Glutamatergic neuron (in vitro differentiated cells): ENCODE measurements at places on chromosomes 1 and 21.

- no peak for DNase-seq
Observed at GRCh38 chr1:21625390-21626190, 43.6 kb downstream of the RAP1GAP start.

DNA sequence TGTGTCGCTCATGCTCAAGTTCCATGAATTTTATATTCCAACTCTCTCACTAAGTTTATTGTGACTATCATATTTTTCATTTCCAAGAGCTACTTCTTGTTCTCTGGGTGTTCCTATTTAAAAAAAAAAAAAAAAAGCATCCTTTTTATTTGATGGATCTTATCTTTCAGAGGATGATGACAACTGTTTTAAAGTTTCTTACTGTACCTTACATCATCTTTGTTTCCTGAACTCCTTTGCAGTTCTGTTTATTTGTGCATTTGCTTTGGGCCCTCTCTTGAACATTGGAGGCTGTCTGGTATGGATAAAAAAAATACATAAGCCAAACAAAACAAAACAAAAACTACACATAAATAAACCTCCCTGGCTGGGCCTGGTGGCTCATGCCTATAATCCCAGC is 32.1 kb upstream of the FAM20B start:
- no peak for DNase-seq

DNA sequence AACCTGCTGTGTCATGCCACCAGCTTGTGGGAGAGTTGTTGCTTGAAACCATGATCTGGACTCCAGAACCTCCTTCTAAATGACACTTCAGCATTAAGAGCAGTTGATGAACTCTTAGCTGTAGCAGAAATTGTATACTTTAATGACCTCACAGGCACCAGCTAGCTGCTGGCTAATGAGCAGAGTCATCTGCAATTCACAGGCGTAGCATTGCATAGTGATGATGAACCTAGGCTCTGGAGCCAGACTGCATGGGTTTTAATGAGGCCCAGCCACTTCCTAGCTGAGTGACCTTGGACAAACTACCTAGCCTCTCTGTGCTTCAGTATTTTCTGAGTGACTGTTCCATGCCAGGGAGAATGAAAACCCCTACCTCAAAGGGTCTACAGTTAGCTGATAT is 407.1 kb downstream of the LMO4 start:
- DNase-seq: no peak

DNA sequence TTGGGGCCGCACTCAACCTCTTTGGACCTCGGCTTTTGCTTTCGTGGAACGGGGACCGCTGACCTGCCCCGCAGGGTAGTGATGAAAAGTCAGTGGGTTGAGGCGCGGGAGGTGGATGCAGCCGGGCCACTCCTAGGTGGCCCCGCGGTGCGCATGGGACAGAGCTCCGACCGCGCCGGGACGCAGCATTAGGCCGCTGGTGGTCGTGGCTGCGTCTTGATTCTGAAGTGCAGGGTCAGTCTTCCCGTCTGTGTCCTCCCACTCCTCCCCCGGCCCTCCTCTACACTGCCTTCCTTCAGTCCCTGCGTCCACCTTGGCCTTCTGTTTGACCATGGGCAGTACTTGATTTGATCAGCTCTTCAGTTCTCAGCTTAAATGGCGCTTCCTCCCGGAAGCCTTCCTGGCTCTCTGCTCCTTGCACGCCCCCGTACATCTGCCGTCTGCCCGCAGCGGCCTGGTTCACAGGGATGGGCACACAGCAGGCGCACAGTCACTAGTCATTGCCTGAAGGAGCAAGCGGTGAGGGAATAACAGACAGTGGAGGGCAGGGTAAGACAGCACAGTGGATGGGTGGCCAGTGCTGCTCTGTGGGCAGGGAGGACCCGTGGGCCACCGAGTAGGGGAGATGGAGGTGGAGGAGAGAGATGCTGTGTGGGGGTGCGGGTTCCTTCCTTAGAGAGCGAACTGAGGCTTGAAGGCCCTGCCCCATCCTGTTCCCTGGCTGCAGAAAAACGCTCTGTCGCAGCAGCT is 633 bp downstream of the THEMIS2 start:
- DNase-seq: no peak

DNA sequence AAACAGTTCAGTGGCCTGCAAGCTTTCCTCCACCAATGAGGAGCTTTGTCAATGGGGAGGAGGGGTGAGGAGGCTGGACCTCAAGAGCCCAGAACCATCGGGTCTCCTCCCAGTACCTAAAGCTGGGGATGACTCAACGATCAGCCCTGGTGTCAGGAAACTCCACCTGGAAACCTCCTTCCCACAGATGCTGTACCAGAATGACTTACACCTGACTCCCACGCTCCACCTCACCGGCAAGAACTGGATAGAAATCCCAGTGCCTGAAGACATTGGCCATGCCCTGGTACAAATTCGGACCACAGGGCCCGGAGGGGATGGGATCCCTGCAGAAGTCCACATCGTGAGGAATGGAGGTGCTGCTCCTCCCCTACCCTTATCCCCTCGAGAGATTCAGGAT is 11.4 kb downstream of the TMEM81 start:
- DNase-seq: no peak

- DNase-seq: no peak
Observed at GRCh38 chr1:61436491-61437120, 288.3 kb downstream of the TM2D1 start.

- no peak for DNase-seq
Observed at GRCh38 chr1:23906731-23907130, 6.4 kb downstream of the CNR2 start.

- no peak for DNase-seq
Observed at GRCh38 chr1:45879885-45880598, 76.6 kb downstream of the MAST2 start.

GRCh38 chr1:208133355-208133754 is 110.8 kb downstream of the PLXNA2 start:
- no peak for DNase-seq

DNA sequence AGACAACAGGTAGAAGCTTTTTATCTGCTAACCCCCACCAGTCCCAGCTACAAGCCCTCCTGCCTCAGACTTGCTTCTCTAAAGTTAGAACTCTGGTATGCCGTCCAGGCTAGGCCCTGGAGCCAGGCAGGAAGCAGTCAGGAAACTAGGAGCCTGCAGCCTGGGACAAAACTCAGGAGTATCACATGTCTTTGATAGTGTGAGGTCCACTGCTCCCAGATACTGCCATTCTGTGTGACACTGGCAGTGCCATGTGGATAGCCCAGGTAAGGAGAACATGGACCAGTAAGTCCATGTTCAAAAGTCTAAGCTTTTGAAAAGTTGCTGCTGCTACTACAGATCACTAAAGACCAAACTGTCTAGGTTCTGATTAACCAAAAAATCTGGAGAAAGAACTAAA is 45.4 kb downstream of the NPHS2 start:
- DNase-seq: no peak

- DNase-seq: no peak
Observed at GRCh38 chr1:37325509-37326437, 148.6 kb upstream of the ZC3H12A start.

- peak; percentile 77 for DNase-seq
Observed at GRCh38 chr1:76868154-76868882, 1.0 kb downstream of the ST6GALNAC5 start.

DNA sequence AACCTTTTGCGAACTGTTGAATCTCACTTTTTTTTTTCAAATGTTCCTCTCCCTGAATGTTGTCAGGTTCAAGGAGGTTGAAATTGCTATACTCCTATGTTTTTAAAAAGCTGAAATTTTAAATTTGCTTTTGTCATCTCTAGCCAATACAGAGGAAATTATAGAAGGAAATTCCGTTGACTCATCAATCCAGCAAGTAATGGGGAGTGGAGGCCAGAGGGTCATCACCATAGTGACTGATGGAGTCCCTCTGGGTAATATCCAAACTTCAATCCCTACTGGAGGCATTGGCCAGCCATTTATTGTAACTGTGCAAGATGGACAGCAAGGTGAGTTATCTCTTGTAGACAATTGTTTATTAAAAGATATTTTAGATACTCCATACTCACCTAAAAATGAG is 36.3 kb downstream of the GABPB2 start:
- no peak for DNase-seq
